Fibroblast of mammary gland (primary cell): ENCODE measurements at places on chromosomes 12 and 14.

- no peak for DNase-seq
Measured at GRCh38 chr14:36866867-36867266, 205.2 kb downstream of the PAX9 start.

GRCh38 chr14:22657861-22658260, 13.7 kb upstream of the OR6J1 start:
- DNase-seq, result peak; percentile 71

DNA sequence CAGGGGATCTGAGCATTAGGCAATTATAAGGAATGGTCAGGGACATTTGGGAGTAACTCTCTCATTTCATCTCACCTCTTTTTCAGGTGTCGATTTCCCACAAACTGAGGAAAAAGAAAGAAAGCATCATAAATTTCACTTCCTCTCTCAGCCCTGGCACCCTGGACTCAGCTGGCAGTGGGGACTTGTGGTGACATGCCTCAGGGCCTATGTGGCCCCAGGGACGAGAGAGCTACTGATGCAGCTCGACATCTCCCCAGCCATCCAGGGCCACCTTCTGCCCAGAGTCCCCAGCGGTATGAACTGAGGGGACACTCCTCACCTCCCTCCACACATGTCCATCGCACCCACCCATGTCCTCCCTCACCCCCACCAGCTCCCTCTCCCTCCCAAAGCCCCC, 11.7 kb downstream of the TNFRSF1A start:
- DNase-seq, result no peak

DNA sequence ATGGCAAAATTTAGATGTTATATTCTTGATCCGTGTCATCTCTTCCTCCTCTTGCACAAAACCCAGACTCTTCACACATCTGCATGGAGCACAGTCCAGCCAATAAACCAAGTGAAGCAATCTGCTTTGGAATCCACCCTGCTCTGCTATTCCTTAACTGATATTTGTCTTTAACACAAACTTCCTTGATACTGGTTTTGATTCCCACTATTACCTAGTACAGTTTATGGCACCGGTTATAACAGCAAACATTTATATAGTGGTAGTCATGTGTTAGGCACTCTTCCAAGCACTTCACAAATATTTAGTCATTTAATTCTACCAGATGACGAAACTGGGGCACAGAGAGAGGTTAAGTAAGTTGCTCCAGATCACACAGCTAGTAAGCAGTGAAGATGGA, 12.5 kb downstream of the STYK1 start:
- DNase-seq, result peak; percentile 67

DNA sequence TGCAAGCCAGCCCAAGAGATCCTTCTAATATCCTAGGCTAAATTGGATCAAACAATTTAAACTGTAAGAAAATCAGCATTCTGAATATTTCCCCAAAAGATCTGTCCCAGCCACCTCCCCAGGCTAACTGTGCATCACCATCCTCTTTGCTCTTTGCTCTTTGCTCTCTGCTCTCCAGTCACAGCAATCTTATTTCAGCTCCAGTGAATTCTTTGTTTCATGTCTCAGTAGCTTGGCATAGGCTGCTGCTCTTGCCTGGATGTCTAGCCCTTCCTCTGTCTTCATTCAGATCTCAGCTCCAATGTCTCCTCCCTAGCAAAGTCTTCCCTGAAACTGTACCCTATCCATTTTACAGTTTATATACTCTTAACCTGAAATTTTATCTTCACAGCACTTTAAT, 399.8 kb upstream of the USP15 start:
- DNase-seq, result no peak
